ENCODE measurements at places on chromosomes 2 and 18. TPM values are rescaled to one million over a fixed set of nuclear protein-coding genes. Genes with fewer than 3 reads are reported as not detected.

Gene AGXT
- total RNA-seq, result 744 TPM

Gene FAM228A
- not detected for total RNA-seq

Gene TMEM17
- 0.90 TPM for total RNA-seq

Gene GAREM1
- total RNA-seq, result 5.5 TPM

Gene CMPK2
- 2.6 TPM for total RNA-seq

Gene CRYBA2
- not detected for total RNA-seq

Gene ZSCAN30
- total RNA-seq, result 4.4 TPM

Gene LINC00305
- total RNA-seq, result not detected

Gene POTEI
- total RNA-seq, result not detected

Gene NDUFB3
- 63.9 TPM for total RNA-seq

Gene GAL3ST2
- not detected for total RNA-seq

Gene TWSG1
- 11.3 TPM for total RNA-seq

Gene CTAGE1
- not detected for total RNA-seq

Gene CYP1B1
- 3.8 TPM for total RNA-seq

Gene UGT1A8
- total RNA-seq, result 3.8 TPM

Gene RAD51AP2
- 0.31 TPM for total RNA-seq

Gene LIPG
- 82.1 TPM for total RNA-seq

Gene ARHGAP25
- 9.8 TPM for total RNA-seq

Gene STPG4
- total RNA-seq, result not detected

Gene TYMS
- total RNA-seq, result 1.1 TPM

Gene POU3F3
- not detected for total RNA-seq

Gene ABCA12
- total RNA-seq, result not detected

Gene FTCDNL1
- 6.2 TPM for total RNA-seq

Gene NCL
- total RNA-seq, result 119 TPM

Gene TSPYL6
- not detected for total RNA-seq

Gene CD8B2
- not detected for total RNA-seq

Gene LAMA1
- 0.42 TPM for total RNA-seq

Gene MC2R
- total RNA-seq, result not detected

Gene NEB
- 12.4 TPM for total RNA-seq

Gene CRYGC
- not detected for total RNA-seq

Measured in right lobe of liver (tissue), 6 donors.